ENCODE measurements at places on chromosomes 4 and X.

GRCh38 chr4:186932196-186932595 lies 208.5 kb upstream of the FAT1 start:
- no peak for DNase-seq

- DNase-seq, result no peak
Measured at GRCh38 chr4:84767168-84767567, 184.2 kb downstream of the CDS1 start.

DNA sequence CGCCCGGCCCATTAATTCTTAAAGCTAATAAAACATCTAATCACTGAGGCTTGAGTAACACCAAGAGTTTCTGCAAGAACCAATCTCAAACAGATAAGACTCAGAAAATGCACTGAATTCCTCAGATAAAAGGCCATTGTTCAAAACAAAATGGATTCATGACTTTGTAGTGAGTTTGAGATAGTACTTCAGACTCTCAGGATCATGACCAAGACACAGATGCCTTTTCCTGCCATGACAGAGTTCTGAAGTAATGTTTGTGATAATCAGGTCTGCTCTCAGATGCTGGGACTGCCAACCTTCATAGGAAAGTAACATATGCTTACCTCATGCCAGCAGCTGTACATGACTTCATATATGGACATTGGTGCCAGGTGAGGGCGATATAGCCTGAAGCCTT lies 54.6 kb downstream of the NIPAL1 start:
- no peak for DNase-seq

- DNase-seq, result no peak
Measured at GRCh38 chr4:27181693-27182092, 321.1 kb downstream of the STIM2 start.

GRCh38 chr4:47837908-47838294 lies at the start of gene CORIN:
CORIN (minus strand) TSS chr4:47838067; CDS start chr4:47837949, 118 bp downstream.
- no peak for DNase-seq

DNA sequence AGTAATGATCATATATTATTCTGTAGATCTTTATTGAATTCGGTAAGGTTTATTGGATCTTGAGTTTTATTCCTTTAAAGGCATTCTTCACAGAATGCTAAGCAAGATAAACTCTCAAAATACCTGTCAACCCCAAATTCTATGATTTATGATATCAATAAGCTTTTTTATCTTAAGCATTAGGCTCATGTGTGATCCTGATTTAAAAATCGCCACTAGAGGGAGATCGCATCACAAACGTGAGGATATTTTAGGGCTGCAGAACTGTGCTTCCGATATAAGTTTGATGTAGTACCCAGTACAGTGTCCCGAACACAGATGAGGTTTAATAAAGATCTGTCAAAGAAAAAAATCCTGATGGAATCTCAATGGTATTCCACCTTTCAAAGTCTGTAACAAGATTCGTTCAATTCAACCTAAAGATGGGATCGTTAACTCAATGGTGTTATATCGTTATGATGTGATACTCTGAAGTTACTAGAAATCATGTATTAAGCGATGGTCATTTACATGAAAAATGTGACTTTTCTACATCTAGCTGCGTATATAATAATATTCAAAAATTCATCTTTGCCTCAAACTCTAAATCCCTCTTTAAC lies 169.0 kb downstream of the CORIN start:
- peak; percentile 62 for DNase-seq

DNA sequence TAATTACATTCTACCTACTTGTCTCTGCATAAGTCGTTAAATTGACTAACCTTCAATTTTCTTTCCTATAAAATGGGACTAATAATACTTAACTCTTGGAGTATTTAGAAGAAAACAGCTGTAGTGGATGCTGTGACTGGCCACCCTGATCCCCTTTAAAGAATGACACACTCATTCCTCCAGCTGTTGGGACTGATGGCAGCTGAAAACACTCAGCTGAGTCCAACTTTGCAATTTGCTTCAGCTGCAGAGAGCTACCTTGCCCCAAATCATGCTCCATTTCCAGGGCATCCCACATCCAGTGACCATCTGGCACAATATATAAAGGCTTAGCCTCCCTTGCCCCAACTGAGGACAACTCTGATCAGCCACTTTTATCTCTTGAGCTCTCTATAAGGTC lies 89.1 kb downstream of the MID1IP1 start:
- DNase-seq, result no peak

DNA sequence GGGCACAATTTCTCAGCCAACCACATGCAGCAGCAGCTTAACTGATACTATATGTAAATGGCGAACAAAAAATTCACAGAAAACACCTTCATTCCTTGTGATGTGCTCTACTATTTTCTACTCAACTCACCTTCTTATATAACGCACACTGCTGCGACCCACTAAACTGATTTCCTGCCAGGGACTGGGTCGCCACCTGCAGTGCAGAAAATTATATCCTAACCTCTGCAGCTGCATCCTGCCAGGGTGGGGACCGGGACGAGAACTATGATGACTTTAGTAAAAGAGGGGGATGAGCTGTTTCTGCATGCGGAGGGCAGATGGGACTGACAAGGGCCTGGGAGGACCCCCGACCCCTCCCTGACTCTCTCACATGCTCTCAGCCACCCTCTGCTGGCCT lies 27.4 kb downstream of the ABLIM2 start:
- DNase-seq, result no peak

- DNase-seq, result no peak
Measured at GRCh38 chr4:107275225-107275624, 239.1 kb upstream of the DKK2 start.

- DNase-seq, result no peak
Measured at GRCh38 chr4:182230256-182230655, 12.9 kb upstream of the TENM3 start.

DNA sequence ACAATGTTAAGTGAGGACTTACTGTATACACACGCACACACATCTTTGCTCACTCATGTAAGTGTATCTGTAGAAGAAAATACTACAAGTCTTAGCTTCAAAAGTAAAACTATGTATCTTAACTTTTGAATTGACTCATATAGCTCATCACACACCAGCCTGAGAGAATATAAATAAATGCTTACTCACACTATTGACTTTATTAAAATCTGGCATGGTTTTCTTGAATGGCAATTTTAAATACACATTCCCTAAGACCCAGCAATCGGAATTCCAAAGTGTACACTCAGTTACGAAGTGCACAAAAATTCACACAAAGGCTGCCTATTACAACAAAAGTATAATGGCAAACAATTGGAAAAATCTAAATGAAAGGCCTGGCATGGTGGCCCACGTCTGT lies 2.0 kb downstream of the ERCC6L start:
- no peak for DNase-seq

GRCh38 chr4:120088507-120088906 lies 21.9 kb upstream of the MAD2L1 start:
- no peak for DNase-seq

DNA sequence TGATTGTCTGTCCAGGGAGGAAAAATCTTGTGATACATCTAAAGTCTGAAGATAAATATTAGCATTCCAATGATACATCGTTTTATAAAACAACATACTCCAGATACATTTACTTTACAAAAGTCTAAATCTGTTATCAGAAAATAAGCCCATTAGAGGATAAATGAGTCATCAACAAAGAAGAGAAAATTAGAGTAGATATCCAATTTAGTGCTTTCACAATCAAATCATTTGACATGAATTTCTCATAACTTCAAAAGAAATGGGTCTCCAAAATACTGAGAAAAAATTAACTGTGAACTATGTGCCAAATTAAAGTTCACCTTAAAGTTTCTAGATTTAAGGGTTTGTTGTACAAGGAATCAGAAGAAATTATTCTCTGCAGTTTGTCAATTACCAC lies 213.8 kb downstream of the ANK2 start:
- DNase-seq, result no peak

DNA sequence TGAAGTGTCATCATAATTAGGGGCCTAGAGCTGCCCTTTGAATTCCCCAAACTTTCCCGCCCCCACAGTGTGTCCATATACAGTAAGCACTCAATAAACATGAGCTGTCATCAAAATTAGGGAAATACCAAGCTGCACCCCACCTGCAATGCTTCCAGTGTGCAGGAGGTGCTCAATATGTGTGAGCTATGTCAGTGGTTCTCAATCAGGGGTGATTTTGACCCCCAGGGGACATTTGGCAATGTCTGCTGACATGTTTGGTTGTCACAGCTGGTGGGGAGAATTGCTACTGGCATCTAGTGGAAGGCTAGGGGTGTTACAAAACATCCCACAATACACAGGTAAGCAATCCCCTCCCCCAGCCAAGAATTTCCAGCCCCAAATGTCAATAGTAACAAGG lies 748 bp downstream of the CFP start:
- DNase-seq, result no peak

DNA sequence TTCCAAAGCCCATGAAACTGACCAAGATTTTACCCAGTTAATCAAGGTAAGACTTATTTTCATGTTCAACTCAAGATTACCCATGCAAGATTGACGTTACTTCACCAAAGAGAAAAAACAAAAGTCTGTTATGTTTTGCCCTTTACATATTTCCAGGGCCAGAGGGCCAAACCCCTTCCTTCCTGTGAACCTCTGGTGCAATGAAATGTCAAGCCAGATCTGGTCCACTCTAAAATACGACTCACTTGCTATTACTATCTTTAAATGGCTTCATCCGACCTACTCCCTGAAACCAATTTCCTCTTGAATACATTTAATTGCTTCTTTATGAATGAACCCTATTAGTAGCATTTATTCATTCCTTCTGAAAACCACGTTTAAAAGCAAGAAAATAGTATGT lies 33.0 kb downstream of the TSPAN5 start:
- DNase-seq, result no peak

DNA sequence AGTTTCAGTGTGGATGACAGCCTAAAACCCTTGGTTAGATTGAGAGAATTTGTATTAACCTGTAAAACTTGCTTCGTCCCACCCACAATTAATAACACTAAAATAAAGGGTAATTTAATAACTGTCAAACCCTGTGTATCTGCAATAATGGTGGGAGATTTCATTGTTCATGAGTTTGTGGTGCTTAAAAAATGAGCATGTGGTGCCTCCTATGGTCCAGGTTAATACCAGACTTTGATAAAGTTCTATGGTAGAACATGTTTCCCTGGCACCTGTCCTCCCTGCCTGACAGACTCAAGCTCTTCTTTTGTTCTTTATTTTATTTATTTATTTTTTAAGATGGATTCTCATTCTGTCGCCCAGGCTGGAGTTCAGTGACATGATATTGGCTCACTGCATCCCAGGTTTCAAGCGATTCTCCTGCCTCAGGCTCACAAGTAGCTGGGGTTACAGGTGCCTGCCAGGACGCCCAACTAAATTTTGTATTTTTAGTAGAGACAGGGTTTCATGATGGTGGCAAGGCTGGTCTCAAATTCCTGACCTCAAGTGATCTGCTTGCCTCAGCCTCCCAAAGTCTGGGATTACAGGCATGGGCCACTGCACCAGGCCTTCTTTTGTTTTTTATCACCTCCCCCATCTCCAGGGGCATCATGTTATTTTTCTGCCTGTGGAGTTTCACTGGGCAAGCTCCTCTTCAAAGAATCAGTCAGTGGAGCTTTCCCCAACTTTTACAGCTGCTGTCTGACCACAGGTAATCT lies 289.2 kb downstream of the NR3C2 start:
- no peak for DNase-seq

DNA sequence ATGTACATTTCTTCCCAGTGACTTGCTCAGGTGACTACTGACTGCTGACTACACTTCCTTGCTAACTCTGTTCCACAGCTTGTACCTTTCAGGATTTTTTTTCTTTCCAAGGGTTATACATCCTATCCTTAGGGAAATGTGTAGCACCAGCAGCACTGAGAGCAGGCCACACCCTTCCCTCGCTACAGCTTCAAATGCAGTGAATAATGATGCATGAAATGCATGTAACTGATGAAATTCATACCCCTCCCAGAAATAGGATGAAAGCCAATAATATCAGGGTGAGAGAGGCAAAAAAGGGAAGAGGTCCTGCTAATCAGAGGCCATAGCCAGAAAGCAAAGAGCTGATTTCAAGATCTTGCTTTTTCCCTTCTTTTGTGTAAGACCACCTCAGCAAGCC lies 6.2 kb upstream of the FGF16 start:
- no peak for DNase-seq

DNA sequence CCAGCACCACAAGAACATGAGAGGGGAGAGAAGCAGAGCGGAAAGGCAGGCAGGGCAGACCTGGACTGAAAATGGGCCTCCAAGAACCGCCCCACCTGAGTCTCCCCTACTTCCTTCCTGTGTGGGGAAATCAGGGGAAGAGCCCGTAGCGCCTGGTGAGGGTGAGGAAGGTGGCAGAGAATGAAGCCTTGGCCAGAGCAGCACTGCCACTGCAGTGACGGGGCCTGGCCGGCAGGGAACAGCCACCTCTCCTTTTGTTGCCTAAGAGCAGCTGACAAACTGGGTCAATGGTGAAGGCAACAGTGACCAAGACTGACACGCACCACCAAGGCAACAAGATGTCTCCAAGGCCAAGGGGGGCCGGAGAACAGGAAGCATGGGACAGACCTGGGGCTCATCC lies 58.4 kb upstream of the CBR4 start:
- no peak for DNase-seq

DNA sequence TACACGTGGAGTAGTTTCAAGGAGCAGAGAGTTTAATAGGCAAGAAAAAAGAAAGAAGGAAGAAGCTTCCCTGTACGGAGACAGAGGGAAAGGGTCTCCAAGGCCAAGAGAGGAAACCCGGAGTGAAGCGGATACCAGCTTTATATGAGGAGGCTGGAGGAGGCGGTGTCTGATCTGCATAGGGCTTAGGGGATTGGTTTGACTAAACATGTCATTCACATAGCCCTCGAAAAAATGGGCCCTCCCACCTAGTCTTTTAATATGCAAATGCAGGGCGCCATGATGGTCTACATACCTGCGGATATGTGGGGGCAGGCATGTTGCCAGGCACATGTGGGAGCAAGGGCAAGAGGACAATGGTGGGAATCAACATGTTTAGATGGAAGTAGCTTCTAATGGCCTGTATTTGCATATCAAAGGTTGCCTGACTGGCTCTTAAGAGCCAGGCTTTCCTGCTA lies 103.1 kb upstream of the UGT8 start:
- no peak for DNase-seq

DNA sequence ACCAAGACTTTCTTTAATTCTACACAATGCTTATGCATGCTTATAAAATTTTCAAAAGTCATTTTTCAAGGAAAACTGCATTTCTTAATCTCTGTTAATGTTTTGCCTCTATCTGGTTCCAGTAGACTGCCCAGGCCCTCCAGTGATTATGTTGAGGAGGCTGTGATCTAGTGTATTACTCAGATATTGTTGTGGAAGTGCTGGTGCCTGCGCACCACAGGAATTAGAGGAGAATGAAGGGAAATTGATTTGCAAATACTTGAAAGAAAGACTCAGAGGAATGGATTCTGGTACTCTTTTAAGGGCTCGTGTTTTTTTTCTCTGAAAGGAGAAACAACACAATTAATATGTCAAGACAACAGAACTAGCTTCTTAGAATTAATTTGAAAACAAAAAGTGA lies 1015.1 kb downstream of the RPA4 start:
- peak; percentile 68 for DNase-seq

Data from fibroblast of skin of abdomen (primary cell).